Astrocyte of the spinal cord (primary cell): ENCODE measurements at places on chromosomes 1 and 21.

DNA sequence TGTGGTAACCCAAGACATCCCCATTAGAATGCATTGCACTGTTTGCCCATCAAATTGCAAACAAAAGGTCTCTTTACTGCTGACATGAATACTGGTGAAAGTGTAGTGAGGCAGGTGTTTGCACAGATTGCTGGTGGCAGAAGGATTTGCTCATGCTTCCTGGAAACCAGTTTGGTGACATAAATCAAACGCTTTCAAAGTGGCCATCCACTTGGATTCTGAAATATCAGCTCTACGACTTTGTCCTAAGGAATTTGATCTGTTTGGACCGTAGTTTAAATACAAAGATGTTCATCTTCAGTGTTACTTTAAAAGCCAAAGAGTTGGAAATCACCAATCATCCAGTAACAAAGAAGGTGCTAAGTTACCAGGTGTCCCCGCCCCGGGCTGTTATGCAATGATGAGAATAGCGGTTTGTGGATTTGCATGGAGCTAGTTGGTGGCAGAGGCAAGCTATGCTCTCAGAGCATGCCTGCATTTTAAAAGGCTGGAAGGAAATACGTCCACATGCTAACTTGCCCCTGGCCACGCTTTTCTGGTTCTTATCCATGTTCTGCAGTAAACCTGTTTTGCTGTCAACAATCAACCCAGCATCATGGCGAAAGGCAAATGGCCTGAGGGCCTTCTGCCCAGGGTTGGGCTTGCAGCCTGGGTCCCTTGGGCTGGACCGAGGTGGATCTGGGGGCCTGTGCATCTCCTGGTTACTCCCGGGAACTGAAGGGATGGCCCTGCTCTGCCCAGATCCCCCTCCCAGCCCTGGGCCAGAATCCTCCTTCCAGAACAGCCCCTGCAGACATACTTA is 49.2 kb downstream of the UMODL1 start:
- DNase-seq, result no peak

GRCh38 chr1:207755846-207756693 is 4.2 kb downstream of the CD46 start:
- no peak for DNase-seq

DNA sequence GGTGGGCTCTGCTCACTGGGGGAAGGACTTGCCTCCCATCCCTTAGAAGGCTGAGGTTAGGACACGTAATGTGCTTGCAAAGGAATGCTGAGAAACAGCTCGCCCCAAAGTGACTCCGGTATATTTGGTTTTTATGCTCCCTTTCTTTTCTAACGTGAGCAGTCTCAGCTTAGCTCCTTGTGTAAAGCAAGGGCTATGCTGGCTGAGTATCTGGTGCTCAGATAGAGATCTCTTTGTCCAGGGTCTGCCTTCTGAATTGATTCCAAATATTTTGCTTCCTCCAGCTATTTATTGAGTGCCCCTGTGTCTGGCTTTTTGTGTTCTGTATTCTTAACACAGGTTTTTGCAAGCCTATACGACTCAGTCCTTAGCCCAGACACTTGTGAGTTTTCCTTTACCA is 94.5 kb upstream of the ARTN start:
- DNase-seq, result no peak

DNA sequence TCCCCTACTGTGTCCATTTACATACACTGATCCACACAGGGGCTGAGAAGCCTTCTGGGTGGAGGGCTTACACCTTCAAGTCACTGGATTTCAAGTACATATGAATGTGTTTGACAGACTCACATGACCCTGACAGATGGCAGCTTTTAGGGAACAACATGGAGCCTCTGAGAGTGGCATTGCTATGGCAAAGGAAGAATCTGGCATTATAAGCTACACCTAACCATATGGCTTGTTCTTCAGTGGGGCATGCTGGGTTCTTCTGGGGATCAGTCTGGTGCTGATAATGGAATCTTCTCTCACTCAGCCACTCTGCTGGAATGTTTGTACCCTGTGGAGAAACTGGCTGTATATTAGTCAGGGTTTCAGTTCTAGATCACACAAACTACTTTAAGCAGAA is 68.5 kb upstream of the PDE4B start:
- DNase-seq, result no peak

GRCh38 chr1:61670445-61670844 is 54.5 kb downstream of the TM2D1 start:
- DNase-seq, result no peak

GRCh38 chr1:21341517-21342078 is 51.3 kb upstream of the ECE1 start:
- no peak for DNase-seq

DNA sequence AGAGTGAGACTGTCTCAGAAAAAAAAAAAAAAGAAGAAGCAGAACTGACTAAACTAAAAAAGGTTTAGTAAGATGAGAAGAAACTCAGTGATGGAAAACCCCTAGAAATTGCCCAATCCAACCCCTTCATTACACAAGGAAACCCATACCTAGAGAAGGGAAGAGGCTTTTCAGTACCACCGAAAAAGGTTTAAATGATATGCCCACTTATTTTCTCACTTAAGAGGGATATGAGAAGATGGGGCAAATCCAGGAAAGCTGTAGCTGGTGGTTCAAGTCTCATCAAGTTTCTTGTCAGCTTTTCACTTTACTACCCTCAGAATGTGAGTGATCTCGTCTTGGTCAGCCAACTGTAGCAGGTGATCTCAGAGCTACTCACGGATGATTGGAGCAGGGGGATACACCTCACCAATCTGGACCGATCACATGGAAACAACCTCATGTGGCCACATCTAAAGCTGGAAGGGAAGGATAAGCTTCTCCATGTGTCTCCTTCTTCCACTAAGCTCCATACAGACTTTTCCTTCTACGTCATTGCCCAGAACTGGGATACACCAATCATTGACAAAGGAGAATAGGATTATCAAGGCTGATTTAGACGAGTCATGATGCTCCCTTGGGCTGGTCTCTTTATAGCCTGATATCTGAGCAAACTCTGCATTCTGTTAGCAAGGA is 126.7 kb upstream of the POU3F1 start:
- DNase-seq, result no peak

GRCh38 chr1:65235867-65236805 is 73.2 kb upstream of the DNAJC6 start:
- DNase-seq, result peak; percentile 48

GRCh38 chr1:228921481-228921880 is 186.2 kb downstream of the RHOU start:
- DNase-seq, result no peak

- DNase-seq, result peak; percentile 85
Observed at GRCh38 chr1:30058970-30059369, 664.4 kb downstream of the MATN1 start.

- no peak for DNase-seq
Observed at GRCh38 chr1:217535601-217536377, 95.1 kb downstream of the GPATCH2 start.

GRCh38 chr21:17201741-17202260 is 311.0 kb upstream of the CXADR start:
- no peak for DNase-seq

DNA sequence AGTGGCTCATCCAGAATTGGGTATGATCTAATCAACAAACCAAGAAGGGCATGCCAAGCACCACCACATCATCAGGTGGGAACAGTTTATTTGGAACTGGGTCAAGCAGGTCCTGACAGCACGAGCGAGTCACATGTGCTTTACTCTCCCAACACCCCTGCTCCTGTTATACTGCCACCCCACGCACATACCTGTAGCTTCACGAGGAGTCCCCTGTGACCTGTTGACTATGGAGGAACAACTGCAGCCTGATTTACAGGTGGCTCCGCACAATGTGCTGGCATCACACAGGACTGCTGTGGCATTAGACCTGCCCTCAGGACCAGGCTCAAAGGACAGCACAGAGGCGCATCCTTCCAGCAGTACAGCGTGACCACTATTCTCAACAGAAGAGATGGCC is 70.8 kb upstream of the LRRN2 start:
- no peak for DNase-seq

GRCh38 chr1:66778969-66779368 is 22.1 kb downstream of the INSL5 start:
- no peak for DNase-seq

DNA sequence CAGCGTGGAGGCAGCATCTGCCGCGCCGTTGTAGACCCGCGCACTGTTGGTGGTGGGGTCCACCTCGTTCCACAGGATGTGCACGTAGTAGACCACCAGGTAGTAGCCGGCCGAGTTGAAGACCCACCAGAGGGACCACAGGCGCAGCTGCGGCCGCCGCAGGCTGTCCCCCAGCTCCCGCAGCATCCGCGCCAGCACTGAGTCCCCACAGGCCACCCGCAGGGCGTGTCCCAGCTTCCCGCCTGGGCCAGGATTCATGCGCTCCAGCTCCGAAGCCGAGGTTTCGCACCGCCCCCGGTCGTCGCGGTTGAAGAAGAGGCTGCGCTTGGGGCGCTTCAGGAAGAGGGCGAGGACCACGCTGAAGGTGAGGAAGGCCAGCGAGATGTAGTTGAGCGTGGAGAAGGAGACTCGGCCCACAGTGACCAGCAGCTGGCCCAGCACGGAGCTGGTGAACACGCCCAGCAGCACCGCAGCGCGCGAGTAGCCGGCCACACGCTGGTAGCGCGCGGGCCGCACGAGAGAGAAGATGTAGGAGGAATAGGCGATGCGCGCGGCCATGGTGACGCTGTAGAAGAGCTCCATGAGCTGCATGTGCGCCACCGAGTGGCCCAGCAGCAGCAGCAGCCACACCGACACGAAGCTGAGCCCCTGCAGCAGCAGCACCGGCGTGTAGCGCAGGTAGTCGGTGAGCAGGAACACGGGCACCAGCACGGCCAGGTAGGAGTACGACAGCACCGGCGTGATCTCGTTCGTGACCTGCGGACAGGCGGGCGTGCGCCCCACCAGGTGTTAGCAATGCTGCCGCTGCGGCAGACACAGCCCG is 10.6 kb downstream of the SLC19A1 start:
- no peak for DNase-seq

DNA sequence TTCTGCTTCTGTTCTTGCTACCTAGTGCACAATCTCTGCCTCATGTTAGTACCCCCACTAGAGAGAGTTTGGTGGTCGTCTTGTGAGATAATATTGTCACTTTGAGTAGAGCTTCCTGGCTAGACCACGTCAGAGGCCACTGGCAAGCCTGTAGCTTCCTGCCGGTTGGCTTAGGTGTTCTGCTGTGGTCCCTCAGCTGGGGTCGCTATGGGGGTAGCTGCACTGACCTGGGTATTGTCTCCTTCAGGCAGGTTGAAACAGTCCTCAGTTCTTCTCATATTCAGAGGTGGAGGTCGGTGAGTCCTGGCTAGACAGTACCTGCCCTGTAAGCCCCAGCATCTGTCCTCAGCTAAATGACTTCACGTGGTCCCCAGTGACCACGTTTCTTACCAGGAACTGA is 86.2 kb downstream of the C1orf94 start:
- DNase-seq, result no peak

- no peak for DNase-seq
Observed at GRCh38 chr1:200040481-200041138, 13.1 kb downstream of the NR5A2 start.

DNA sequence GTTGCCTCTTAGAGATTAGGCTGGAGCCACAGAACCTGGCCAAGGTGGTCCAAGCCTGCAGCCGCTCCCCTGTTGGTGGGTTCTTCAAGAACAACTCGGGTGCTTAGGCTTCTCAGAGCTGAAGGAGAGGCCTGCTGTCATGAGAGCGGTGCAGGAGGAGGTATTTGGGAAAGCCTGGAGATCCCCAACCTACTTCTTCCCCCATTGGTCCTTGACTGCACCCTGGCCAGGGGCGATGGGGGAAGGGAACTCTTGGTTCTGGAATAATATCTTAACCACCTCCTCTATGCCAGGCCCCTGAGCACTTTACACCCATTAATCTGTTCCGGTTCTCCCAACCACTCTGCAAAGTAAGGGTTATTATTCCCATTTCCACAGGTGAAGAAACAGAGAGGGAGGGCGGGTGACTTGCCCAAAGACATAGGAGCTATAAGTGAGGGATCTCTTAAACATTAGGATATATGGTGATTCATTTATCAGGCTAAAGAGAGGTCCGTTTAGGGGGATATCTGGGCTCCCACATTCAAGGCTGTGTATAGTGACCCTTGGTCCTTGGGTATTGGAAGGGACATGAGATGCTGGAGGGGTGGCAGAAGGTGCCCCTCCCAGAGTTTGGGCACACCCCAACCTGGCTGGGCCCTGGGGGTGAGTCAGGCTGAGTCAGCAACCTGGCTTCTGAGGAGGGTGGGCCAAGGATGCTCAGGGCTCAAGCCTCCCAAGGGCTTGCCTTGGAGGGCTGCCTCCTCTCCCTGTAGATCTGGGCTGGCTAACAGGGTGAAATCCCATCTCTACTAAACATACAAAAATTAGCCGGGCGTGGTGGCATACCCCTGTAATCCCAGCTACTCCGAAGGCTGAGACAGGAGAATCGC is 5.2 kb downstream of the TRNP1 start:
- DNase-seq, result peak; percentile 53

- no peak for DNase-seq
Observed at GRCh38 chr1:29959356-29959755, 723.0 kb downstream of the PTPRU start.

- no peak for DNase-seq
Observed at GRCh38 chr1:234656070-234656895, 46.3 kb upstream of the IRF2BP2 start.

DNA sequence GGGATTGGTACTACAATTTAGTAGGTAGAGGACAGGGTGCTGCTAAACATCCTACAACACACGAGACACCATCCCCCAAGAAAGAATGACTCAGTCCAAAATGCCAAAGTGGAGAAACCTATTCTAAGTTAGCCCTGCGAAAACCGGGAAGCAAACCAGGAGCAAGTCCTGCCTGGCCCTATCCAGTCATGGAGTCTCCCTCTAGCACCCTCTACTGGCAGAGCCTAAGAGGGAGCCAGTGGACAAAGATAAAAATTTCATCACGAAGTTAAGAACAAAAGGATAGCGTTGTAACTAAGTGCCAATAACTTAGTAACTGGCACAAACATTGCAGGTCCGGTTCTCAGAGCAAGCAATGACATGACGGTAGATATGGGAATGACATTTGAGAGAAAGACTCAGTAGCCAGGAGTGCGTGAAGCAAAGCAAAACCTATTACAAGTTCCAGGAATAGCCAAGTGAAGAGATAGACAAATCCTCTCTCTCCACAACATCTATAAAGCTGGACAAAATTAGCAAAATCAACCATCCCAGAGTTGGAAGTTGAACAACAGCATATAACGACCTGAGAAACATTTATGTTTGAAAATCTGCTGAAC is 383.5 kb downstream of the OMA1 start:
- DNase-seq, result peak; percentile 63

GRCh38 chr1:238649200-238649599 is 737.2 kb upstream of the CHRM3 start:
- DNase-seq, result no peak

DNA sequence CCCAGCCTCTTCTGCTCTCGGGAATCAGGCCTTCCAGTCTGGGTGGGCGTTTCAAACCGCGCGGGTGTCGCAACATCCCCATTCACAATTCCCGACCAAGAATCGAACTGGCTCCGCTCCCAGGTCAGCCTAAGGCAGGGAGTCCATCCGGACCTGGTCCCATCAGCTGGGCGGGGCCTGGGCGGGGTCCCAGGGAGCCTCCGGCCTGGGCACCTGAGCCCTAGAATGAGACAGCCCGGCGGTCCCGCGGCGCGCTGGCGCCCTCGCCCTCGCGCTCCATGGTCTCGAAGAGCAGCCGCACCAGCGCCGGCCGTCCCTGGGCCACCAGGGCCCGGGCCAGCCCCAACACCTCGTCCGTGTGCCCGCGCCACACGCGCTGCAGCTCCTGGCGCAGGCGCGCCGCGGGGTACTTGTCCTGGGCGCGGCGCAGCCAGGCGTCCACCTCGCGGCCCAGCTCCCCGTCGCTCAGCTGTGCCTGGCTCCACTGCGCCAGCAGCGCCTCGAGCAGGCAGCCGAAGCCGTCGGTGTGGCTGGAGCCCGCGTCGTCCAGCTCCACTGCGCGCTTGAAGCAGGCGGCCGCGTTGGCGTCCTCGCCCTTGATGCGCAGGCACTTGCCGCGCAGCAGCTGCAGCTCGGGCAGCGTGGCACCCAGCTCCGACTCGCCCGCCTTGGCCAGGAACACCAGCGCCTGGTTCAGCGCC is 16.9 kb upstream of the PARS2 start:
- DNase-seq, result no peak
